ENCODE measurements at places on chromosomes 7 and 10.

- DNase-seq: no peak
Measured at GRCh38 chr10:43082087-43082486, 5.2 kb downstream of the RET start.

- DNase-seq: no peak
Measured at GRCh38 chr10:74558403-74558802, 268.0 kb upstream of the KAT6B start.

- DNase-seq: no peak
Measured at GRCh38 chr7:78015574-78016260, 217.1 kb downstream of the PHTF2 start.

GRCh38 chr7:77327067-77327931, 88.8 kb downstream of the GSAP start:
- no peak for DNase-seq

GRCh38 chr7:47937711-47938573, 10.3 kb downstream of the PKD1L1 start:
- no peak for DNase-seq

- no peak for DNase-seq
Measured at GRCh38 chr7:2274666-2275065, 32.6 kb downstream of the NUDT1 start.

Data from stimulated activated CD4-positive, alpha-beta T cell treated with anti-CD3 and anti-CD28 coated beads, Interleukin-4, amount 100 ng/mL, for 24 hours (primary cell).